ENCODE measurements at places on chromosomes 2 and 18.
A peak's percentile ranks its signal among the peaks of the same experiment; 100 is the strongest.

- DNase-seq = no peak
Measured at GRCh38 chr2:175965773-175966172, 36.3 kb downstream of the LNPK start.

DNA sequence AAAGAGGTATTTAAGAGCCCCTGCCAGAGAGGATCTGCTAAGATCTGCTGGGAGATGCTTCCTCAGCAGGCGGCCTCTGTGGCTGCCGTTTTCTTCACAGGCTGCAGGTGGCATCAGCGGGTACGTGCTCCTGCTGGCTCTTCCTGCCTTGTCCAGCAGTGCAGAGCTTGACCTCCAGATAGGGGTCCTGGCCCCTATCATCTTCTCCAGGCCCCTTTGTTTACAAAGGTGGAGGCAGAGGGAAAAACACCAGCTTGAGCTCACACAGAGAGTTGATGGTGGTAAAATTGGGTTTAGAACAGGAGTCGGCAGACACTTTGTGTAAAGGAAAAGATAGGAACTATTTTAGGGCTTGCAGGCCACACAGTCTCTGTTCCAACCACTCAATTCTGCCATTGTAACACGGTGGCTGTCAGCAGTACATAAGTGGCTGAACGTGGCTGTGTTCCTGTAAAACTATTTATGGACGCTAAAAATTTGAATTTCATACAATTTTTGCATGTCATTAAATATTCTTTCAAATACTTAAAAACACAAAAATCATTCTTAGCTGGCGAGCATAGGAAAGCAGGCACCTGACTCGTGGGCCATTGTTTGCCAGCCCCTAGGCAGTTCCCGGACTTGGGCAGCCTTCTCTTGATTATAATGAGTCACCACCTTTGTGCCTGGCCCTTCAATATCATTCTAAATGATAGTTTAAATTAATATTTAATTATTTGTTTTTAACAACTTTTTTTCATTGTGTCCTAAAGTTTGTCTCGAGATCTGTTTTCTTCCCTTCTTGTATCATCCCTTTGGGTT is 98.2 kb upstream of the B3GNT7 start:
- DNase-seq = peak; percentile 48

GRCh38 chr2:69123182-69123581 is 110.2 kb downstream of the ANTXR1 start:
- no peak for DNase-seq

GRCh38 chr2:122070241-122070731 is 314.8 kb downstream of the TSN start:
- DNase-seq = no peak

DNA sequence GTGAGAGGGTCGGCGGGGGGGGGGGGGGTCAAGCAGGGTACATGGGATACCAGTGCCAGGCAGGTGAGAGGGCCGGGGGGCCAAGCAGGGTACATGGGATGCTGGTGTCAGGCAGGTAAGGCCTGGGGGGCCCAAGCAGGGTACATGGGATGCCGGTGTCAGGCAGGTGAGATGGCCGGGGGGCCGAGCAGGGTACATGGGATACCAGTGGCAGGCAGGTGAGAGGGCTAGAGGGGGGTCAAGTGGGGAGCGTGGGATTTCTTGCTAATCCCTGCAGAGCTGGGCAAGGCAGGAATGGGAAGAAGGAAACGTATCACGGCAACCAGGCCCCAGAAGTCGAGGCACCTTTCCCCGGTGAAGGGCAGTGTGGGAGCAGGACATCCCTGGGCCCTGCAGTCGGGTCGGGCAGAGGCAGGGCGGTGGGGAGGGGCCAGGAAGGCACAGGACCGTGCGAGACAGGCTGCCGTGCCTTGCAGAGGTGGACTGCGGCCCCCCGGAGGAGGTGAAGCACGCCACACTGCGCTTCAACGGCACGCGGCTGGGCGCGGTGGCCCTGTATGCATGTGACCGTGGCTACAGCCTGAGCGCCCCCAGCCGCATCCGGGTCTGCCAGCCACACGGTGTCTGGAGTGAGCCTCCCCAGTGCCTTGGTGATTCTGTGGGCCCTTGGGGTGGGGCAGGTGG is 49.3 kb downstream of the MTERF4 start:
- DNase-seq = no peak

- DNase-seq = no peak
Measured at GRCh38 chr2:96737831-96738230, 2.0 kb downstream of the LMAN2L start.

DNA sequence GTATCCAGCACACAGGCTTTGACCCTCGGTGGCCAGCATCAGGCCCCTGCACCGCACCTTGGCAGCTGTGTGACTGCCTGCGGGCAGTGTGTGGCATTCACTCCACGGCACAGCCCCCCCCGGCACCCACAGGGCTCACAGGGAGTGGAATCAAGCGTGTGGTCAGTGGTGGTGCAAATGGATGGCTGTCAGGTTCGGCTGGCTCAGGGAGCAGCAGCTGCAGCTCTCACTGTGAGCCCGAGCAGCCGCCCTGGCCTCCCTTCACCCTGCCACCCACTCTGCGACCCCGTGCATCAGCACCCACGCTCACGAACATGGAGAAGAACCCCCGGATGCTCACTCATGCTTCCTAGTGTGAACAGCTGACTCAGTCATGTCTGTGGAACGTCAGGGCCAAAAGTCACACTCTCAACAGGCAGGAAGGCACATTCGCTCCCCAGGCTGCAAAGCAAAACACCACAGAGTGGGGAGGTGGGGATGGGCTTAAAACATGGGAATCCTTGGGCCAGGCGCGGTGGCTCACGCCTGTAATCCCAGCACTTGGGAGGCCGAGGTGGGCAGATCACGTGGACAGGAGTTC is 41.5 kb upstream of the GPC1 start:
- DNase-seq = no peak

DNA sequence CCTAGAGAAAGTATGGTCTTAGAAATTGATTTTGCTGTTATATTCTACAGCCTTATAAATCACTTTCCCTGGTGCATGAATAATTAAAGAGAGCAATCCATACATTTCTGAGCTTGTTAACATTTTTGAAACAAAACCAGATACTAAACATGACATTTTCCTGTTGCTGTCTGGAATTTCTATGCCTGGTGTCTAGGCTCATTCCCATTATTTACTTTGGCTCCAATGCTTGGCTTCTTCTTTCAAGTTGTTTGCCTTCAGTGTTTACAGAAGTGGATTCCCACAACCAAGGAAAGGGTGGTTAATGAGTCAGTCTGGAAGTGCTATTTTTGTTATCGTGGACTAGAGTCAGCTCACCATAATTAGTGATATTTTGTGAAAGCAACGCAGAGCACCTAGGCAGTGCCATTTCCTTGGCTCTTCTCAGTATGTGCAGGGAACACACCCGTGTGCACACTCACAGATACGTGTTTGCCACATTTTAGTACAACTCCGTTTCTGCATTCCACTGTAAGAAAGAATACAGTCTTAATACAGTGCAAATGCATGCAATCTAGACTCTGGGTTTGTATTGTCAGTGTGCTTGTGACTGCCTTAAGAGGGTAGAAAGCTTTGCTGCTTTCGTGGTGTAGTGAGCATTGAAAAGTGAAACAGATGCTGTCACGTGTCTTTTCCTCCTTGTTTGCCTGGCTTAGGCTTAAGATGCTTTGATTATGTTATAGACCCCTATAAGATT is 185.0 kb upstream of the RASGRP3 start:
- DNase-seq = no peak
